ENCODE measurements at places on chromosomes 2 and 18.

GRCh38 chr2:18930971-18931370 lies 341.6 kb upstream of the NT5C1B start:
- no peak for DNase-seq

GRCh38 chr2:191155608-191156071 lies 4.8 kb upstream of the STAT4 start:
- no peak for DNase-seq

GRCh38 chr2:231325826-231326225 lies 69.7 kb upstream of the B3GNT7 start:
- DNase-seq: no peak

DNA sequence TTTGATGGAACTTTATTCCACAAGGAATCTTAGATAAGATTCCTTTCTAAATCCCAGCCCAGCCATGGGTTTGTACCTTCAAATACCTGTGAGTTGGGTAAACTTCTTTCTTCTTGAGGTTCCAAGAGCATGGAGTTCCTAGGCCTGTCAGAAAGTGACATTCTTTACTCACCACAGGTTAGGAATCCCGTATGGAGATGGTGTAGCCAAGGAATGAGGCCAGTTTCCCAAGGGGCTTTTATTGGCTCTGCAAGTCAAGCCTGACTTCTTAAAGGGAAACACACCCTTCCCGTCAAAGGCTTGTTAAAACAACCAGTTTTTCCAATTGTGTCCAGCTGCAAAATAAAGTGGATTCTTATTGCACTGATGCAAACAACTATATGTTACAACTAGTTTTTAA lies 45.8 kb downstream of the STK17B start:
- no peak for DNase-seq

- DNase-seq: no peak
These were observed 84.5 kb upstream of the NOSTRIN start for GRCh38 chr2:168717790-168718502.

DNA sequence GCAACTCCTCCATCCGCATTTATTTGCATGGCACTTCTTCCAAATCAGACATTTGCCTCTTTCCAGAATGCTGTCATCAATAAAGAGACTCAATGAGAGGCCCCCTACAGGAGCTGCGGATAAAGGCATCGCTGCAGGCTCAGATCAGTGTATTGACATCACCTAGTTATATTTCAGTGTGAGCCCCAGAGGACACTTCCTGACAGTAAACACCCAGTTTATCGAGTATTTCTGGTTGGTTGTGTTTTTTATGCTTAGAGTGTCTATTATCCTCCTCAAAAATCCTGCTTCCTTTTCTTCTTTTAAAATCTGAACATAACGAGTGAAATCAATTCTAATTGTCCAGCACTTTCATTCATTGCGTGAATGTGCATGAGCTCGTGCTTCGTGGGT lies 38.8 kb downstream of the NRP2 start:
- DNase-seq: no peak

DNA sequence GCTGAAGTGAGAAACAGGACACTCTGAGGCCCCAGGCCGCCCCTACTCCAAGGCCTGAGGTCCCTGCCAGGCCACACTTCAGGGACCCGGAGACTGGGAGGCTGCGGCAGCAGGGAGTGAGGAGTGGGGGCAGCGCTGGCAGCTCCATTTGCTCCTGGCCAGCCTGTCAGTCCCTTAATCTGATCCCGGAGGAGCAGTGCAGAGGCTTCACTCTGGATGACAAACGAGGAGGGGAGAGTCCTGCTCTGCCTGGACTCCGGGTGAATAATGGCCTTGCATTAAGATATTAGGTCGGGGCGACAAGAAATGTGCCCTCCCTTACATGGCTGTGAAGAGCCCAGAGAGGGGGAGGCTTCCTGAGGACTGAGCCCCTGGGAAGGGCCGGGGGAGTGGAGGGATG lies 14.3 kb upstream of the PRSS56 start:
- no peak for DNase-seq

DNA sequence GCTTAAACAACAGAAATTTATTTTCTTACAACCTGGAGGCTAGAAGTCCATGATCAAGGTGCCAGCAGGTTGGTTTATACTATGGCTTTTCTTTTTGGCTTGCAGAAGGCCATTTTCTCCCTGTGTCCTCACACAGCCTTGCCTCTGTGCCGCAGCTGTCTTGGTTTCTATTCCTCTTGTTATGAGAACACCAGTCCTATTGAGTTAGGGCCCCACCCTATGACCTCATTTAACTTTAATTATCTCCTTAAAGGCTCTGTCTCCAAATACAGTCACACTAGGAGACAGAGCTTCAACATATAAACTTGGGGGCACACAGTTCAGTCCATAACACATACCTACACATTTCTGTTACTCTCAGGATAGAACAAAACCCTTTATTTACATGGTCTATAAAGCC lies 17.3 kb upstream of the RHOB start:
- DNase-seq: no peak

DNA sequence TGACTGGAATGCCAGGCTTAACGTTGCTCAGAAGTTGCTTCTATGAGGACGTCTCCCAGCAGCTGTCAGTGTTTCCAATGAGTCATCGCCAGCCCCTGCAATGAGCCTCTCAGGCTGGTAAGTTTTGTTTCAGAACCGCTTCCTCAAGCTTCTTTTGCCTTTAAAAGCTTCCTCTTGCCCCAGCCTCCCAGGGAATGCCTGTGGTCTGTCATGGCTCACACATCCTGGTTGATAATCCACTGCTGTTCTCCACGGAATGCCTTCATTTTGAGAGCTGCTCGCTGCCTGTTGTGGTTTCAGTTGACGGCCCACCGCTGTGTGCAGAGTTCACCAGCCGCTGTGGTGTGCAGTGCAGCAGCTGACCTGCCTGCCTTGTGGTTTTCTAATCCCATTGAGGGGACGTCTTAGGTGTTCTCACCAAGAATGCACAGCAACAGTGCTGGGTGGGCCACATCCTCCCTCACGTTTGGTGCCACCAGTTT lies 96.4 kb downstream of the RTP5 start:
- peak; percentile 96 for DNase-seq

GRCh38 chr2:224831530-224831929 lies 115.4 kb upstream of the CCDC195 start:
- DNase-seq: no peak

DNA sequence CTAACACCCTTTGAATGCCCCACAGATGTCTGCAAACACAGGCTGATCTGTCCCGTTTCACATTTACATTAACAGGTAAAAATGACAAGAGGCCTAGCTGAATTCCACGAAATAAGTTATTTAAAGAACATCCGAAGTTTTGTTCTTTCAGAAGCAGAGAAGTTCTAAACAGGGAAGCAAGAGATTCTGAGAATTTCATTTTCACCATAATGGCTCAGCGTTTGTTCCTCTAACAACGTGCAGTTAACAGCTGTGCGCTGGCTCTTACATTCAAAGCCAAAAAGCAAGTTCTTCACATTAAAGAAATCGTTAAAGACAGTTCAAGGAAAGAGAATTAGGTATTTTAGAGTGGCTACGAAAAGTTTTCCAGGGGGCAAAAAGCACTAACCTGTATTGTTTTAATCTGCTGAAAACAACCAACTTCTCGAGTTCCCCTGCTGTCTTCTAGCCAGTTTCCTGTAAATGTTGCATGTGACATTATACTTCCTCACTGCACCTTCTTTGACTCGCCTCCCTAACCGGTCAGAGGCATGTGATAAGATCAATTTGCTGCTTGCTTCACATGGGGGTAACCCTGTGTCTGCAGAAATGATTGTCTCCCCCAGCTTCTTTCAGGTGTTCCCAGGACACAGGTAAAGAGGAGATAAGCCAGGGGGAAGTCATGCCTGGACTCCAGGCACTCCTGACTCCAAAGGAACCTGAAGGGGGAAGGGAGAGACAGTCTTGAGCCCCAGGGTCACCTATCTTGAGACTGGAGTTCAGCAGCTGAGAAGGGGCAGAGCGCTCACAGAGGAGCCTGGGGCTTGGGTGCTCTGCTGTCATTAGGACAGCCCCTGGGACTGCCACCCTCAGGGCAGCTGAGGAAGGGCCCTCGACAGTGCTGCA lies 36.8 kb upstream of the WIPF1 start:
- DNase-seq: no peak

GRCh38 chr18:61274416-61274960 lies 58.7 kb upstream of the CDH20 start:
- DNase-seq: no peak

DNA sequence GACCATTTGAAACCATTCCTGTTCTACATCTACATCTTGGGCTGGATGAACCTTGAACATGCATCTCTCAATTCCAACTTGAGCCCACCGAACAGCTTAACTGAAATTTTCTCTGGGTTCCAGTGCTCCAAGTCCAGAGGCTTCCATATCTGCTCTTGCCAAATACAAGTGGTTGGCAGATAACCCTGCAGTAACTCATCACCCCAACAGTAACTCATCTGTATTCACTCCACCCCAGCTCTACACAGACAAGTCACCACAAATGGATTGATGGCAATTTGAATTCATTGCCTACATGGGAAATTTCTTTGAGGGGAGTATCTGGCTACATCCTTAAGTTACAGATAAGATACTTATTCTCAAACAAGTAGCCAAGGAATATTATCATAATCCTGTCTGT lies 502.4 kb upstream of the TNP1 start:
- DNase-seq: no peak

GRCh38 chr2:229375251-229375650 lies 104.2 kb upstream of the PID1 start:
- DNase-seq: no peak

DNA sequence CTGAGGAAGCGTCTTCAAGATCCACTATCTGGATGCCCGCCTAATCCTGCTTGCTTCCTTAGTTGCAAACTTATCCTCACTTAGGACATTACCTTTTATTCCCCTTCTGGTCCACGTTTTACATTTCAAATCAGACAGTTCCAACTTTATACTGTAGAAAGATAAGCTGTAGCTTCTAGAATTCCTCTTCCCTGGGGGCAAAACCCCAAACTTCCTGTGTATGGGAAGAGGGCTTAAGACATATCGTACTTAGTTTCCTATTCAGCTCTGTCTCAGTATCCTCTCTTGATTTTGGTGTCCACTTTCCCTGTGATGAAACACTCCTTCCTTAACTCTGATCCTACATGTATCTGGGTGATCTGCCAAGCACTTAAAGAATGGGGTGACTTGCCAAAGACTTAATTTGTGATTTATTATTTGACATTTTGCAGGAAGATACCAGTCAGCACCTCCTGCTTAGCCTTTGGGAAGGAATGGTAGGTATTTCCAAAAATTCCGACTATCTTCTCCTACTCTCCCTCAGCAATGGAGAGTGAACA lies 245.2 kb downstream of the CDCA7 start:
- no peak for DNase-seq

DNA sequence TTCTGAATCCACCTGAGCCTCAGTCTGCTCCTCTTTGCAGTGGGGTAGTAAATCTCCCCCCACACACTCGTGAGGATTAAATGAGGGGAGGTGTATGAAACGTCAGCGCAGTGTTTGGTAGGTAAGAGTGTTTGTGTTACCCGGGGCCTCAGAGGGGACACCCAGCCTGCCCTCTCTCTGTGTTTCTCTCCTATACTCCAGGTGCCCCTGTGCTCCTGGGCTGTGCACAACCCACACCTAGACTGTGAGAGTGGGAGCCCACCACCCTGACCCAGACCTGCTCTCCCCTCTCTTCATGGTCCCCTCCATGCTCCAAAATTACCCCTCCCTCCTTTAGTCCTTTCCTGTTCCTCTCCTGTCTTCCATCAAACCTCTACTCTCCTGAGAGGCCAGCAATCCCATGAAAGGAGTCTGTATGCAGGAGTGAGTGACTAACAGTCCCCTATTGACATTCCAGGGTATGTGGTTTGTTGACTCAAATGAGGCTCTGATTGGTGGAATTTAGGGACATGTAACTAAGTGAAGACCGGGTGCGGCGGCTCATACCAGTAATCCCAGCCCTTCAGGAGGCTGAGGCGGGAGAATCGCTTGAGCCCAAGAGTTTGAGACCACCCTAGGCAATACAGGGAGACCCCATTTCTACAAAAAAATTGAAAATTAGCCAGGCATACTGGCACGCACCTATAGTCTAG lies 10.4 kb downstream of the CIB4 start:
- peak; percentile 54 for DNase-seq

DNA sequence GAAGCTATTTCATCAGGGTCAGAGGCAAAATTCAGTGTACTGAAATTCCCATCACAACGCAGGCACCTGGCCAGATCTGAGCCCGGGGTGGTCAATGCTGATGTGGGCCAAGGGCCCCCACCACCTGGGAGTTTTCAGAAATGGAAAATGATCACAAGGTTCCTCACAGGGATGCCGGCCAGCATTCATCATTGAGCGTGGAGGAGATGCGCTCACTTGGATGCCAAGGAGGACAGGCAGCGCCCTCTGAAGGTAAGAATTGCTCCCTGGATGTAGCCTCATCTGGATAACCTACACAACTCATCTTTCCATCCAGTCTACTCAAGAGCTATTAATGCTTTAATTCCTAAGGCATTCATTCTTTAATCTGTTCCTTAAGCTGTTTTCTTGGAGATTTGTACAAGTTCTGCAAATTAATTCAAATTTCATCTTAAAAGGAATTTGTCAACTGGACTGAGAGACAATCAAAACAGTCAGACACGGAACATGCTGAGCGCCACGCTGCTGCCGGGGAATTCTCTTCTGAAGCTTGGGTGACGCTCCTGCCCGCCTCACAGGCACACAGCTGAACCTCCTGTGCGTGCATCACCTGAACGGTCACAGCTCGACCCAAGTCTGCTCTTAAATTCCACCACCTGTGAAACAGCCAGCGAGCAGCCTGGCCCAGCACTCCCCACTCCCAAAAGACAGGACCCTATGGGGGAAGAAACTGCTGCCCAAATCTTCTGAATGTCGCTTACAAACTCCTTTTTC lies 206.7 kb downstream of the HDAC4 start:
- no peak for DNase-seq

GRCh38 chr2:230244211-230244610 lies 18.7 kb downstream of the SP140 start:
- no peak for DNase-seq

DNA sequence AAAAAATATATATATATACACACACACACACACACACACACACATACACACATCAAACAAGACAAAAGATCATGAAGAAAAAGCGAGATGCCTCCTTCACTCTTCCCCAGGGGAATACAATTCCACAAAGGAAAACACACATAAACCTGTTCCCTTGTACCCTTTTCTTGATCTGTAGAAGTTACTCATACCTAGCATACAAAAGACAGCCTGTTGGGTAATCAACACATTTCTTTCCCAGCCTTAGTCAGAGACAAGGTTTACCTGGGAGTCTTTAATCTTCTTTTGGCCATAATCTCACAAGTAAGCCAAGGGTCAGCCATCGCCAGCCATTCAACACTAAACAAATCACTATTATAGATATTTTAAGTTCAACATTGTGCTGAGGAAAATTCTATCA lies 407.0 kb downstream of the SUCLG1 start:
- no peak for DNase-seq

All from kidney epithelial cell (primary cell).